ENCODE measurements at places on chromosomes 1 and 21.
A peak's percentile ranks its signal among the peaks of the same experiment; 100 is the strongest.

GRCh38 chr1:232980986-232981560 is 30.7 kb downstream of the NTPCR start:
- DNase-seq: no peak

DNA sequence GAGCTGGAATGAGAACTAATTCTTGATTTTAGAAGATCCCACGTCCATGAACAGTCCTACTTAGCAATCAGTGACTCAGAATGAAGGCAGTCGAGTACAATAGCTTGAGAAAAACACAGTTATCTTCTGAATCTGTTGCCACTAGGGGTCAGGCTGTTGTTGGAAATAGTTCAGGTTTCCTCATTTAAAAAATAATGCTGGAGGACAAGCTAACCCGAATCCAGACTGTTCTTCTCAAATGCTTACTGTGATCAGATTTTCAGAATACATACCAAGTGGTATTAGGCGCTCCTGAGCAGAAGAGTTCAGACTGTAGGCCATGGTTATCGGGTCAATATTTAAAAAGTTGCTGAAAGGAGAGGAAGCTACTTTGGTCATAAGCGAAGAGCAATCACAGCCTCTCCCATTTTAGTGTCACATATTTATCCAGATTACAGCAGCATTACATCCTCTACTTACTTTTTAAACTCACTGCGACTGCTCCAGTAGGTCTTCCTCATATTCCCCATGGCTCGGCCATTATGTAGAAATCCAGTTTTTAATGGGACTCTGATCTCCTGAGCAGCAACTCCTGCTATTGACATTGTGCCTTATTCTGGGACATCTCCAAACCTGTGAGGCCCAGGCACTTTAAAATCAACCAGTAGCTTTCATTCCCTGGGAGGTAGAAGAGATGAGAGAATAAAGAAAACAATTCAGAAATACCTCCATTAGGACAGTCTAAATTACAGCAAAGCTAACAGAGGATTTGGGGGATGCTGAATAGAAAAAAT is 10.9 kb downstream of the ERRFI1 start:
- DNase-seq: no peak

DNA sequence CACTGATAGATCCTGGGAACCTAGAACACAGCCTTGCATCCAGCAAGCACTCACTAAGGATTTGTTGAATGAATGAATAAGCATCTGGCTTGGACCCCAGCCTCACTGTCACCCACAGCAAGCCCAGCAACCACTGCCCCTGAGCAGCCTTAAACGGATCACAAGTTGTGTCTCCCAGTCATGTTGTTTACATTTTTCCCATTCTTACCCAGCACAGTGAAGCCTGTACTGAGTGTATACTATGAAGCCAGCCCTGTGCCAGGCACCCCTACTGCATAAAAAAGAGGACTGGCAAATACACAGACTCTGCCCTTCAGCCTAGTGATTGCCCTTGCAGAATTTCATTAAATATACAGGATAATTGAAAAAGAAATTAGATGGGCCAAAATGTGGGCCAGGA is 30.2 kb downstream of the RRAGC start:
- no peak for DNase-seq

DNA sequence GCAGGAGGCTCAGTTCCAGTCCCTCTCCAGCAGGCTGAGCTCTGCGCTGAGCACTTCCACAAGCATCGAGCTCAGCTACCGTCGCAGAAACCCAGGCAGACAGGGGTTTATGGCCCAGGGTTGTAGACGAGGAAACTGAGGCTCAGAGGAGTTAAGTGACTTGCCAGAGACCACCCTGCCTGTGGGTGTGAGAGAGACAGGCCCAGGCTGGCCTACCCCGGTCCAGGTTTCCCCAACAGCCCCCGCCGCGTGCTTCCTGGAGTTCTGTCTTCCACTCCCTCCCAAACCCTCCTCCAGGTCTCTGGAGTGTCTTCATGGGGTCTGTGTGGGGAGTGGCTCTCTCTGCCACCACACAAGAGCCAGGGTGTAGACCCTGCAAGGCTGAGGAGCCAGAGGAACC is 615.9 kb downstream of the PTPRU start:
- DNase-seq: no peak

GRCh38 chr1:61980561-61980960 is 214.1 kb upstream of the L1TD1 start:
- no peak for DNase-seq

- no peak for DNase-seq
Measured at GRCh38 chr1:47818682-47819573, 178.3 kb downstream of the TRABD2B start.

- DNase-seq: no peak
Measured at GRCh38 chr1:160800142-160800541, 4.2 kb downstream of the LY9 start.

GRCh38 chr1:231354330-231355020 is 16.4 kb downstream of the SPRTN start:
- DNase-seq: no peak

DNA sequence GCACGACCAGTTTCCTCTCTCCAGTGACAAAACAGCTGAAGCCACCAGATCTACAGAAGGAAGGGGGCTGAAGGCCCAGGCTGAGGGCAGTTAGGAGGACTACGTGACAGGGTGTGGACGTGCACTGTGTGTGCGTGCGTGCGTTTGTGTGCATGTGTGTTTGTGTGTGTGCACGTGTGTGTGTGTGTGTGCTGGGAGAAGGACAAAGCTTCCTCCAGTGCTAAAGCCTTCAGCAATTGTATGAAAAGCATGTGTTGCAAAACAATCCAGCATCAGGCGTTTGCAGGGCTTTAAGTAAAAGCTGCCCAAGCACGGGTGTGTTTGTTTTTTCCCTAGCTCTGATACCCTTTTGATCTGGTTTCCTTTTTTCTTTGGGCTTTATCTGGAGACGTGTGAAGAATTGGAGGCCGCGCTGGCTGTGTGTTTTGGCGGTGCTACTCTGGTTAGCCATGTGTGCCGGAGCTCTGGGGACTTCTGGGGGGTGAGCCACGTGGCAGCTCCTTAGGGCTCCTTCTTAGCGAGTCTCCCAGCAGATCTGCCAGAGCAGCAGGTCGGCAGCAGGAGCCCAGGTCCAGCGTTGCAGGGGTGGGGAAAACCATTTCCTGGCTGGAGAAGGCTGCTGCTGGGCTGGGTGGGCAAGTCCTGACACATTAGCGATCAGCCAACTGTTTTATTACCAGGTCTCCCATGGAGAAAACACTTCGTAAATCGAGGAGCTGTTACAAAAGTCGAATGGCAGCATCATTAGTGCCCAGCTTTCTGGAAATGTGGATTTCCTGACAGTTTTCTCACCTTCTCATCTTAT is 73.4 kb downstream of the UCK2 start:
- DNase-seq: no peak

- DNase-seq: no peak
Measured at GRCh38 chr1:223405507-223405906, 12.3 kb downstream of the CCDC185 start.

- DNase-seq: no peak
Measured at GRCh38 chr1:203065986-203066385, 19.8 kb downstream of the MYOG start.

- peak; percentile 35 for DNase-seq
Measured at GRCh38 chr1:33099290-33100118, 18.6 kb downstream of the AZIN2 start.

DNA sequence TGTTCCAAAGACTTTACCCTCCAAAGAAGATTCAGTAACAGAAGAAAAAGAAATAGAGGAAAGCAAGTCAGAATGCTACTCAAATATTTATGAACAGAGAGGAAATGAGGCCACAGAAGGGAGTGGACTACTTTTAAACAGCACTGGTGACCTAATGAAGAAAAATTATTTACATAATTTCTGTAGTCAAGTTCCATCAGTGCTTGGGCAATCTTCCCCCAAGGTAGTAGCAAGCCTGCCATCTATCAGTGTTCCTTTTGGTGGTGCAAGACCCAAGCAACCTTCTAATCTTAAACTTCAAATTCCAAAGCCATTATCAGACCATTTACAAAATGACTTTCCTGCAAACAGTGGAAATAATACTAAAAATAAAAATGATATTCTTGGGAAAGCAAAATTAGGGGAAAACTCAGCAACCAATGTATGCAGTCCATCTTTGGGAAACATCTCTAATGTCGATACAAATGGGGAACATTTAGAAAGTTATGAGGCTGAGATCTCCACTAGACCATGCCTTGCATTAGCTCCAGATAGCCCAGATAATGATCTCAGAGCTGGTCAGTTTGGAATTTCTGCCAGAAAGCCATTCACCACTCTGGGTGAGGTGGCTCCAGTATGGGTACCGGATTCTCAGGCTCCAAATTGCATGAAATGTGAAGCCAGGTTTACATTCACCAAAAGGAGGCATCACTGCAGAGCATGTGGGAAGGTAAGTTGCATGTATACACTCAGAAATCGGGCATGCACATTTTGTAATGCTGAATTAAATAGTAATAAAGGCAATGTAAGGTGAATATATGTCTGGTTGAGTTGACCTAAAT is 97.2 kb downstream of the ZFYVE9 start:
- DNase-seq: no peak

DNA sequence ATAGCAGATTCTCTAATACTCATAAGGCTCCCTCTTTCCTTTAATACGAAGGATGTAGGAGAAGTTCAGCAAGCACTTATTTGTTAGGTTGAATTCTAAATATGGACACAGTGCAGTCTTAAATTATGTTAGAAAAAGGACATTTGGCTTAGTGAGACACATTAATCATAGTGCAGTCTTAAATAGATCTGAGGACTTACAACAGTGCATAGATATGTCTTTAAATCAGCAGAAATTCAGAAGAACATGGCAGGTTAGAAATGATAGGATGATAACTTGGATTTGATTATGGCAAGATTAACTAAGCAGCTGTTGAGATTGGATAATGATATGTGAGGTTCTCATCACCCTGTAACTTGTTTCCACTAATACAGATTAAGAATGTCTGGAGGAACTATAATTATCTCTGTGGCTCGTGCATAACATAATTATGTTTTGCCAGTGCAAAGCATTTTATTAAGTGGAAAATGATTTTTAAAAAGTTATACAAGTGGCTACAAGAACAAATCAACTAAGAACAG is 485.9 kb downstream of the USP25 start:
- DNase-seq: no peak

GRCh38 chr1:175673371-175674150 is 69.8 kb downstream of the TNR start:
- DNase-seq: no peak

DNA sequence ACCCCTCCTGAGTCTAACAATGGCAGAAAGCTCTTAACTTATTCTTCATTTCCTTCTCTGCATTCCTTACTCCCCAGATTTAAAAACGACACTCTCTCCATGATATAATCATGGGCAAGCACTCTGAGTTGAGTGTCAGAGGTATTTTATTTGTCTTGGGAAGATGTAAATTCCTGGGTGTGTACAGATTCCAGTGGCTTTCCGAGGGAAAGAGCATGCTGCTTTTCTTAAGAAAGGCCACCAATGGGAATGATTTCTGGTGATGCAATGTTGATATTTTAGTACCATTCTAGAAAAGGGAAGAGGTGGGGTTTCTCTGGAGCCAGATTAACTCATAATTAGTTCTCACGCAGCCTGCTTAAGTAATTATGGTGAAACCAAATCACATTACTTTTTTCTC is 47.8 kb upstream of the BTG3 start:
- no peak for DNase-seq

- DNase-seq: no peak
Measured at GRCh38 chr1:173190101-173190936, 16.8 kb downstream of the TNFSF4 start.

DNA sequence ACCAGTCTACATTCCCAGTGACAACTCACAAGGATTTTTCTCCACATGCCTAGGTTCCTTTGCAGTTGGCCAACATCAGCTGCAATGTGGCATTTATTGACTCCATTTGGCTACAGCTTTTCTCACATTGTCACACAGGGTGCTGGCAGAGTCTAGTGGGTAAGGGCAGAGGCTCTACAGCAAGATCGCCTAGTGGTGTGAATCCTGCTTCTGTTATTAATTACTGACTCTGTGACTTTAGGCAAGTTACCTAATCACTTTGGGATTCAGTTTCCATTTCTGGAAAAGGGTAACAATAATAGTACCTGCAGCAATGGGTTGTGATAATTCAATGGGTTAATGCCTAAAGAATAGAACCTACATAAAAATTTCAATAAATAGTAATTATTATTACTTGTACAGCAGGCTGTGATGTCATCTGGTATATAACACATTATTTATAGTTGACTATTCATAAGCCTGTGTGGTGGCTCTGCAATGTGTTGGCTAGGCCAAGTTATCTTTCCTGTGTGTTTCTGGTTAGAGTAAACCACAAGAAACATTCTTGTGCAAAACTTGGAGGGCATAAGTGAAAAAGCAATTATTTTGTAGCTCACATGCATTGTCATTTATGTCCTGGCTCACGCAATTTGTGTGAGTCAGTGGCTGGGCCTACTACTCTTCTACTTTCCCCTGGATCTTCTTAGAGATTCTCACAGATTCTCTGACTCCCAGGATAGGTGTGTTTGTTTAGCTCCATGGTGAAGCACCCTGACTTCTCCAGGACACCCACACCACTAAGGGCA is 59.5 kb downstream of the PTGS2 start:
- no peak for DNase-seq

DNA sequence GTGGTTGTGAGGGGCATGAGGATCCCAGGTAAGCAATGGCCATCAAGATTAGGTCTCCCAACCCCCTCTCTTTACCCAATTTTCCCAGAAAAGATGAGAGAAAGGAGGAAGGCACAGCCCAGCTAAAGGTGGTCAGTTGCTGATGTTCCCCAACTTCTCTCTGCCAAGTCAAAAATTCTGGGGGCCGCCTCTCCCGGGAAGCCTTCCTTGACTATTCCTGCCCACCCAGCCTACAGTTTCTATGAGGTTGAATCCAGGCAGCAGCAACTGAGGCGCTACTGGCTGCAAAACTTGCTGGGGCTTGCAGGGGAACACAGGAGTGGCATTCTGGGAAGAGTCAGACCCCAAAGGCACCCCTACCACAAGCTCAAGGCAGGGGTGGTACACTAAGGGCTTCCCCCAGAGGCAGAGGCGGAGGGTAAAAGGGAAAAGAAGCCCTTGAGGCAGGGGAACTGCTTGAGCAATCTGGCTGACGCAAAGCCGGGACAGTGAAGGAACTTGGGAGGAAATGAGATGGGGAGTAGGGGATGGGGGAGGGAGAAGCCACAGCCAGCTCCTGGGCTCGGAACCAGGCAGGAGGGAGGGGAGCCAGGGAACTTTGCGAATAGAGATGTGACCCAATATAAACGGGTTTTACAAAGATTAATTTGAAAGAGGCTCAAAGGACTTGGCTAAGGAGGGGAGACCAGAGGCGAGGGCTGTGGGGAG is 31.2 kb downstream of the SDC3 start:
- no peak for DNase-seq

- no peak for DNase-seq
Measured at GRCh38 chr1:104648269-104648691, 898.6 kb downstream of the AMY1C start.

GRCh38 chr1:156842618-156843300 is 16.2 kb downstream of the INSRR start:
- no peak for DNase-seq

GRCh38 chr1:1397839-1398523 is 1.2 kb downstream of the CCNL2 start:
- no peak for DNase-seq

- no peak for DNase-seq
Measured at GRCh38 chr1:206098242-206098919, 18.8 kb downstream of the AVPR1B start.
